IMR-90 (cell line): ENCODE measurements at places on chromosomes 3 and 15.

GRCh38 chr15:73948982-73949381, 22.7 kb downstream of the LOXL1 start:
- no peak for DNase-seq

DNA sequence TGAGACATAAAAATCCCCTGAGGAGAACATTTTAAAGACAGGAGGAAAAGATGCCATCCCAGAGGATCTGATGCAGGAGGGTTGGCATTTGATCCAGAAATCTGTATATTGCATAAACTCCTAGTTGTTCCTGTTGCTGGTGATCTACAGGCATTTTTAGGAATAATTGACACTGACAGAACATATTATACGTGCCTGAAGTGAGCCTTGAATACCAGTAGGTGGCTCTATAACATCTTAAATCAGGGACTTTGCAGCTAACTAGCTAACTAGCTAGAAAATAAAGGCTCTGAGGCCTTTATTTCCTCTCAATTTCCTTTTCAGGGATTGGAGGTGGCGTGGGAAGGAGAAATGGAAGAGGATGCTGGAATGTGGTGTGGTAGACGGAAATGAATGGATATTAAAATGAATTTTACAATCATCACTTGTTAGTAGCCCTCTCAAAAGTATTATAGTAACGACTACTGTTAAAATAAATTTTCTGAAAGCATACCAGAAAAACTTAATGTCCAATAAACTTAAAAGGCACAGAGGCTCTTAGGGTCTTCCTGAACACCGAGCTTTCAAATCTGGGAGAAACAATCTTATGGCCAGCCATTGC, 73.8 kb upstream of the ZBED2 start:
- DNase-seq: peak; percentile 76

- peak; percentile 23 for DNase-seq
Measured at GRCh38 chr3:115903843-115904242, 280.5 kb downstream of the GAP43 start.

DNA sequence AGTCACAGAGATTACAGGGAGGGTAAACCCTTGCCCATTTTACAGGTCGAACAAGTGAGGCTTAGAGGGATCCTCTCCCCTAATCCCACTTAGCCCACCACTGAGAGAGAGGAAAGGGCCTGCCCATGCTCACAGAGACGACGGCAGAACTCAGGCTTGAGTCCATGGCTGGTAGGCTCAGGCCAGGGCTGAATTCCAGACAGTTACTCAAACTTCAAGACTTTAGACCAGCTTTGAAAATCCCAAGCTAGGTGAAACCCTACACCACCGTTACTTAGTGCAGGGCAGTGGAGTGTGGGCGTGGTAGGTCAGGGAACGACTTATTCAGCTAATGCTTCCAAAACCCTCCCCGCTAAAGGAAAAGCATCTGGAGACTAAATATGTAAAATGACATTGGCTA, 16.4 kb downstream of the GRIP2 start:
- DNase-seq: peak; percentile 53

DNA sequence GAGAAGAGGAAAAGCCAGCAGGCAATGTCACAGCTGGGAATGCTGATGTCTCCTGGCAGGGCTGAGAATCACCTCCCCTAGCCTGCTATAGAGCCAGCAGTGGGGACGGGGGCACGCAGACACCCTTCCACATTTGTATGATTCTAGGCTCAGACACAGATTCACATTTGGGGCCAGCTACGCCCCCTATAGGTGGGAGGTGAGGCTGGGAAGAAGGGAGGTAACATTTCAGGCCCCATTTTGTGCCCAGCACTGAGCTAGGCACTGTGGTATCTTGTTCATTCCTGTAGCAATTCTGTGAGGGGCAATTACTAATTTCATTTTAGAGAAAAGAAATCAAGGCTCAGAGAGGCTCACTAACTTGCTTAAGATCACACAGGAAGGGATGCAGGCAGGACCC, 15.9 kb upstream of the ACAD9 start:
- DNase-seq: no peak

- DNase-seq: peak; percentile 5
Measured at GRCh38 chr3:43287500-43287873, 1.1 kb downstream of the SNRK start.

GRCh38 chr3:98563661-98564281, 29.6 kb downstream of the CPOX start:
- DNase-seq: peak; percentile 61

DNA sequence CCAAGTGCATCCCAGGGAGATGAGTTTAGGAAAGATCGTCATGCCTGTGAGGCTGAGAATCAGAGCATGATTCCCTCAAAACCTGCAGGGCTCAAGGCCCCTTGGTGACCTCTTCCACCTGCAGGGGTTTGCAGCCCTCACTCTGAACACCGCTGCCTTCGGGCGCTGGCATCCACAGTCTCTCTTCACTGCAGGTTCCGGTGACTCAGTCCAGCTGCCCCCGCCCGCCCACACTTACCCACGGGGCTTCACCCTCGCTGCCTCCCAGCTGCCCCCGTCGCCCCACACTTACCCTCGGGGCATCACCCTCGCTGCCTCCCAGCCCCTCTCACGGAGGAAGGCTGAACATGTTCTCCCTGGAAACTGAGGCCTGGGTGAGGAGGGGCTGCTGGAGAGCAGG, 277.1 kb downstream of the XXYLT1 start:
- no peak for DNase-seq

DNA sequence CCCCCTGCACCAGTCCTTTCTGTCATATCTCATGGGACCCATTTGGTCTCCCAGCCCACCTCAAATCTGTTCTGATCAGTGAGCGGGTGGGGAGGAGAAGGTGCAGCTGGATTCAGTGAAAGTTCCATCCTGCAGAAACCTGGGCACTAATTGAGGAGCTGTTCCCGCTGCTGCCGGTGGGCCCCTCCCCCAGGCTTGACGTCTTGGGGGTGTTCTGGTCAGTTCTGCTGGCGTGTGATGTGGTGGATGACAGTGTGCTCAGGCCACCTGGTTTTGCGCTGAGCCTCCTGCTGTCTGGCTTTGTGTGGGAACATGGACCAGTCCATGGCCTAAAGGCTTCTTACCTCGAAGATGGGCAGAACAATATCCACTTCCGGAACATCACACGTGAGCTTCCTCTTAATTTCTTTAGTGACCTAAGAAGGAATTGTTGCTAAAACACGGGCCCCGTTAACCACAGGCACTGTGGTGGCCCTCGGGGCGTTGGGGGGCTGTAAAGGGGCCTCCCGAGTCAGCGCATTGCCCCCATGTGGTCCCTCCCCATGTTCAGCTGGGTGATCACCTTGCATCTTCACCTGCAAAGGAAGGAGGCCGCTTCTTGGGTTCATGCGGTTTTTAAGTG, 59.7 kb downstream of the RGMA start:
- DNase-seq: peak; percentile 38

- no peak for DNase-seq
Measured at GRCh38 chr3:62566022-62566557, 192.7 kb upstream of the FEZF2 start.

DNA sequence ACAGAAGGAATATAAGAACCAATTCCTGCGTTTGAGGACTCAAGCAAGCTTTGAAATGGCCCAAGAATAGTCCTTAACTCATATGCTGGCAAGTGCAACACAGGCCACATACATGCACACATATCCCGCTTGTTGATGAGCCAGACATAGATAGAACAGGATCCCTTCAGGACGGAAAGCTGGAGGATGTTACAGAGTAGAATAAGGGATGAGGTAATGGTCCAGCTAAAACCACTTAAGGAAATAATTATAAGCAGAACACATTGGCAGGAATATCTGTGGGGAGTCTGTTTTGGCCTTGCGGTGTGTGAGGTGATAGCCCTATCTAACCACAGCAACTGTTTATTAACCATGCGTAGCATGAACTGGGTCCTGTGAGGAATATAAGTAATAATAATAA, 25.0 kb downstream of the SCG3 start:
- no peak for DNase-seq

- peak; percentile 83 for DNase-seq
Measured at GRCh38 chr3:4716706-4717362, 223.7 kb downstream of the ITPR1 start.
